Activated CD4-positive, alpha-beta memory T cell treated with anti-CD3 and anti-CD28 coated beads, Interleukin-2, amount 10 ng/mL, durations not matched to agents 7 days and 5 days (primary cell): ENCODE measurements at places on chromosomes 3 and 15. TPM values are rescaled to one million over a fixed set of nuclear protein-coding genes. Genes with fewer than 3 reads are reported as not detected.

CDCP1 gene
- total RNA-seq = 1.9 TPM

LRTM1 gene
- total RNA-seq = not detected

CPEB1 gene
- total RNA-seq = not detected

TIMP4 gene
- not detected for total RNA-seq

- no peaks in the 10 kb centered on the region for H3K36me3 ChIP-seq
- no peak for DNase-seq
- no peak overlapping the region for H3K27ac ChIP-seq
- H3K27me3 ChIP-seq = peaks cover 3% of the 10 kb centered on the region
- no peak overlapping the region for H3K4me3 ChIP-seq
These were observed 30.4 kb downstream of the NFKBIZ start for GRCh38 chr3:101879623-101880284.

DNA sequence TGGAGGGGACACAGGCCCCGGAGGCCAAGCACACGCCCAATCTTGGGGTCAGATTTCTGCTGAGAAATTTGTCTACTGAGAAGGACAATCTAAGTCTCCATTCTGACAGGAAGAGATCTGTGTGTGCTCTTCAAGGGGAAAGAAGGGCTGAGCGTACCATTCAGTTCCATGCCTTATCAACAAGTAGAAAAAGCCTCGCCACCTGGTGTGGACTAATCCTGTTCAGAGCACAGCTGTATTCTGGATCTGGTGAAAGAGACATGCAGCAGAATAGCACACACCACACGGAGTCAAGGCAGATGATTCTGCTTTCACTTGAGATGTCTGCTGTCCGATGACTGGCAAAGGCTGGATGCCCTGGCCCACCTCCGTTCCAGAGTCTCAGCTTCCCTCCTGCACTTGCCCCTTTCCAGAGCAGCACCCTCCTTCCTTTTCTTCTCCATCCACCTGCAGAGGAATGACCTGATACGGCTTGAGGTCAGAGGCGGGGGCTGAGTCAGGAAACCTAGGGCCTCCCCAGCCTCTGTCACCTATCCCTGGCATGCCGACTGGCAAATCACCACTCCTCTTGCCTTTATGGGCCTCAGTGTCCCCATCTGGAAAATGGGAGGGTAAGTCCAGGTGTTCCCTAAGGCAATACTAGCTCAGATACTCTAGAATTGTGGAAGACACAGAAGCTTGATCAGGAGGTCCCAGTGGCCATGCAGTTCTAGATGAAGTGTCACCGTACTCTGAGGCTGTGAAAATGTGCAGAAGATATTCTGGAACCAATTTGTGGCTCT is 36.9 kb upstream of the CTSH start:
- peaks cover 11% of the 10 kb centered on the region for H3K27me3 ChIP-seq
- H3K36me3 ChIP-seq = no peaks in the 10 kb centered on the region
- no peak overlapping the region for H3K4me3 ChIP-seq
- no peak for DNase-seq

- H3K27ac ChIP-seq = no peak overlapping the region
- H3K36me3 ChIP-seq = no peaks in the 10 kb centered on the region
- H3K4me1 ChIP-seq = no peaks in the 10 kb centered on the region
These were observed 578 bp upstream of the BCHE start for GRCh38 chr3:165837801-165838200.

GRCh38 chr3:183085634-183086390 is 13.5 kb downstream of the MCCC1 start:
- H3K27me3 ChIP-seq = no peaks in the 10 kb centered on the region
- no peaks in the 10 kb centered on the region for H3K4me1 ChIP-seq
- H3K27ac ChIP-seq = no peak overlapping the region
